Activated T-helper 1 cell treated with anti-CD3 and anti-CD28 coated beads, Interleukin-12 subunit alpha, Interleukin-12 subunit beta, Interleukin-2, Interleukin-4 antibody, amounts not matched to agents 30 ng/mL and 10 ng/mL and 1 ng/mL, durations not matched to agents 14 hours and 24 hours and 36 hours (primary cell): ENCODE measurements at places on chromosomes 12 and 14. TPM values are rescaled to one million over a fixed set of nuclear protein-coding genes. Genes with fewer than 3 reads are reported as not detected.

DNA sequence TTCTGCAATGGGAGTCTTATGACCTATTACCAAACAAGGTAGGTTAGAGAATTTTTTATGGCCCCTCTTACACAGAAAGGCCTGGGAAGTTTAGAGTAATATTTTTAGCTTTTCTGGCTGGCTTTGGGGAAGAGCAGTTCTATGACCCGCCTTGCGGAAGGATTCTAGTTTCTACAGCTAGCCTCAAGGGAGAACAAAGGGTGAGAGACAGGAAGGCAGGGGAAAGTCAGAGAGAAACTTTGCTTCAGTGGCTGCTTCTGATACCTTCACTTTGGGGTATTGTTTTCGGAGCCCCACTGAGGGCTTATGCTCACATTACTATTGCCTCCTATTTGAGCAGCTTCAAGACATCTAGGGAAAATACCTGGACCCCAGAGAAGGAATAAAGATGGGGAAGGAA, 80.7 kb upstream of the NUDT4 start:
- no peaks in the 10 kb centered on the region for H3K4me1 ChIP-seq
- no peaks in the 10 kb centered on the region for H3K36me3 ChIP-seq
- no peak overlapping the region for H3K4me3 ChIP-seq
- peaks cover 3% of the 10 kb centered on the region for H3K27me3 ChIP-seq
- no peak overlapping the region for H3K27ac ChIP-seq
- no peak for DNase-seq

DNA sequence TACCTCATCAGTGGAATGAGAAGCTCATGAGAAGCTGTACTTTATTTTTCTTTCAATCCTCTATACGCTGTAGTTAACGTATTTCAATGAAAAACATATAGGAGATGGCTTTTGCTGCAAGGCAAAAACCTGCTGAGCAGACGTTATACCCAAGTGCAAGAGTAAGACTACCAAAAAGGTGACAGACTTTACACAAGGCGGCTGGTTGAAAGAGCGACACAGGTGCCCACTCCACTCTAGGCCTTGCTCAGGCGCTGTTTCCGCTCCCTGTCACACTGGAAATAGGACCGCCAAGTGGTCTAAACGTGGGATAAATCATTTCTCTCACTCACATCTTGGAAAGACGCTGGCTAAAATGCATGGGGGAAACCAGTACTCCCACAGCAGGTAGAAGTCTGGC, 54.5 kb downstream of the PPP2R5C start:
- DNase-seq: no peak
- H3K27me3 ChIP-seq: no peaks in the 10 kb centered on the region
- H3K36me3 ChIP-seq: peaks cover 26% of the 10 kb centered on the region
- H3K4me1 ChIP-seq: peaks cover 92% of the 10 kb centered on the region
- H3K27ac ChIP-seq: peak overlapping the region; percentile 96
- peak overlapping the region; percentile 83 for H3K4me3 ChIP-seq

DNA sequence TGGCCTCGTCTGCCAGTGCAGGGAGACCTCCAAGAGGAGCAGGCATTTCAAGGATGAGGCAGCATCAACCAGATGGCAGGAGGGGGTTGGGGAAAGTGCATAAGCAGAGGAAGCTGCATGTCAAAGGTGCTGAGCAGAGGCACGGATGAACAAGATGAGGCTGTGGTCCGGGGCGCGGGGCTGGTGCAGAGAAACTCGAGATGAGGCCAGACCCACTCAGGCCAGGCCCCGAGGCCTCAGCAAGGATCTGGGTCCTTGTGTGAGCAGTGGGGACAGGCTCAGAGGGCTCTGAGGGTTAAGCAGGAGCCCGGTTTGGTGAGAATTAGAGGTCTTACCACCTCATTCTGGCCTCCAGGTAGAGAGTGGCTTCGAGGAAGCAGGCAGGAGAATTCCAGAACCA, 98.8 kb downstream of the DICER1 start:
- no peak overlapping the region for H3K27ac ChIP-seq
- no peaks in the 10 kb centered on the region for H3K4me1 ChIP-seq
- H3K4me3 ChIP-seq: no peak overlapping the region
- H3K27me3 ChIP-seq: no peaks in the 10 kb centered on the region
- no peak for DNase-seq

DNA sequence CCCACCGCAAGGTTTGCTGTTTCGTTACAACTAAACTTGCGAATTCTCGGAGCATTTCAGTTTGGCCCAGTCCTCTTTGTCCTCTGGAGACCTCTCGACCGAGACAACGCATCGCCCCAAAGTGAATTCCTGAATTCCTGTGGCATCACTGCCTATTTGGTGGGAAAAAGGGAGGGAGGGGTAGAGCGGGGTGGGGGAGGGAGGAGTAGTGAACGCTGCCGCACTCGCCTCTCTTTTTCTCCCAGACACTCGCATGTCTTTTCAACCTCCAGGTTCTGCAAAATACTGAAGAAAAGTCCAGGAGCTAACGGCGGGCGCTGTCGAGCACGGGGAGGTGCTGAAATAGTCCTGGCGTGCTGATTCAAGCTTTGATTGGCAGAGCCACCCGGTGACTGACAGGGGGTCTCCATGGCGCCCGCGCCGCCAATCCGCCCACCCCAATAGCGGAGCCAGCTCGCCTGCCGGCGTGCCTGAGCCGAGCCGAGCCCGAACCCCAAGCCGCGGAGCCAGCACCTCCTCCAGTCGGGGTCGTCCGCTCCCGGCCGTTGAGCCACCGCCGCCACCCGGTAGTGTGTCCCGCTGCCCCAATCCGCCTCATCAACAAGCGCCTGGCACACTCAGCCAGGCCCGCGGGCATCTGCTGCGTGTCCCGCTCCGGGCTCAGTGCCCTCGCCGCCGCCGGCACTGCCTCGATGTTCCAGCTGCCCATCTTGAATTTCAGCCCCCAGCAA, at the start of gene SIX6:
Gene SIX6 (plus strand): TSS at position 440 of the 731 bp plus-strand sequence. CDS start 253 bp downstream, at position 693.
- peak within 1 kb of the TSS; percentile 52 for H3K27ac ChIP-seq
- no peaks in the 10 kb centered on the region for H3K4me1 ChIP-seq
- peak within 1 kb of the TSS; percentile 26 for H3K4me3 ChIP-seq
- no peak for DNase-seq

DNA sequence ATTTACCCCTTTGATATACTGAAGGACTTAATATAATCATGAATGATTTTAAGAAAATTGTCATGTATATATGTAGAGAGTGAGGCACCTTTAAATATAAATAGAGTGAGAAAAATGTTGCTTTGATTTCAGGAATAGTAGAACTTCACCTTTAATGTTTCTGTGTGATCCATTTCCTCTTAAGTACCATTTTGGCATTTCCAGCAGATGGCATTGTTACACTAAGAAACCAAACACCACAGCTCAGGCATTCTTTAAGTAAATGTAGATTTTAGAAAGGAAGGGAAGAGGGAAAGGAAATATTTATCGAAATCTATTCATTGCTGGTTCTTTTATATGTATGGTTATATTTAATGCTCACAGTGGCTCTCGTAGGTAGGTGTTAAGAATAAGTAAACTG, 556.7 kb upstream of the FBXO33 start:
- no peak overlapping the region for H3K27ac ChIP-seq
- DNase-seq: no peak
- H3K4me3 ChIP-seq: no peak overlapping the region
- no peaks in the 10 kb centered on the region for H3K27me3 ChIP-seq
- no peaks in the 10 kb centered on the region for H3K36me3 ChIP-seq

- H3K36me3 ChIP-seq: peaks cover 5% of the 10 kb centered on the region
- DNase-seq: peak; percentile 13
- no peaks in the 10 kb centered on the region for H3K27me3 ChIP-seq
These were observed 197.2 kb upstream of the PLEKHG7 start for GRCh38 chr12:92505254-92506231.

- no peak overlapping the region for H3K27ac ChIP-seq
- H3K36me3 ChIP-seq: no peaks in the 10 kb centered on the region
- no peaks in the 10 kb centered on the region for H3K27me3 ChIP-seq
- no peaks in the 10 kb centered on the region for H3K4me1 ChIP-seq
- H3K4me3 ChIP-seq: no peak overlapping the region
- DNase-seq: no peak
These were observed 292.3 kb upstream of the E2F7 start for GRCh38 chr12:77357655-77358054.

ISCA2 gene
- total RNA-seq: 18.8 and 20.2 TPM in 2 replicates

PLEK2 gene
- 0.57 and 1.5 TPM in 2 replicates for total RNA-seq

KRT73 gene
- total RNA-seq: not detected in 2 replicates

XPOT gene
- total RNA-seq: 145 and 146 TPM in 2 replicates

KLRF2 gene
- total RNA-seq: not detected in 2 replicates

FGF6 gene
- not detected in 2 replicates for total RNA-seq
